ENCODE measurements at places on chromosomes 7 and 10. TPM values are rescaled to one million over a fixed set of nuclear protein-coding genes. Genes with fewer than 3 reads are reported as not detected.
A peak's percentile ranks its signal among the peaks of the same experiment; 100 is the strongest.

- no peaks in the 10 kb centered on the region for H3K36me3 ChIP-seq
- peak overlapping the region; percentile 30 for H3K4me3 ChIP-seq
- H3K4me1 ChIP-seq, result peaks cover 43% of the 10 kb centered on the region
- H3K27me3 ChIP-seq, result no peaks in the 10 kb centered on the region
Observed at GRCh38 chr7:117068511-117069145, 115.3 kb downstream of the ST7 start.

DNA sequence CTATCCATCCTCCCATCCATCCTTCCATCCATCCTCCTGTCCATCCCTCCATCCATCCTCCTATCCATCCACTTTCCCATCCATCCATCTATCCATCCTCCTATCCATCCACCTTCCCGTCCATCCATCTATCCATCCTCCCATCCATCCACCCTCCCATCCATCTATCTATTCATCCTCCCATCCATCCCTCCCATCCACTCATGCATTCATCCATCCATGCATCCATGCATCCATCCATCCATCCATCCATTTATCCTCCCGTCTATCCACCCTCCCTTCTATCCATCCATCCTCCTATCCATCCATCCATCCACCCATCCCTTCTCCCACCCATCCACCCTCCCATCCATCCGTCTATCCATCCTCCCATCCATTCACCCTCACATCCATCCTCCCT lies 25.2 kb upstream of the PSMG3 start:
- H3K36me3 ChIP-seq, result no peaks in the 10 kb centered on the region
- H3K27me3 ChIP-seq, result no peaks in the 10 kb centered on the region
- H3K27ac ChIP-seq, result no peak overlapping the region
- DNase-seq, result no peak
- no peak overlapping the region for H3K4me3 ChIP-seq

GRCh38 chr10:1966712-1967376 lies 229.5 kb upstream of the ADARB2 start:
- no peak for DNase-seq
- H3K4me3 ChIP-seq, result no peak overlapping the region
- no peaks in the 10 kb centered on the region for H3K36me3 ChIP-seq
- H3K27me3 ChIP-seq, result no peaks in the 10 kb centered on the region
- no peaks in the 10 kb centered on the region for H3K4me1 ChIP-seq

Gene GPR15LG
- total RNA-seq, result not detected

Data from thoracic aorta (tissue), 2 donors.